Cardiac muscle cell (in vitro differentiated cells and primary cell): ENCODE measurements at places on chromosomes 12 and 14. TPM values are rescaled to one million over a fixed set of nuclear protein-coding genes. Genes with fewer than 3 reads are reported as not detected.

The DDHD1 gene
- polyA plus RNA-seq: 15.2 and 15.3 TPM in 2 replicates

The DTX1 gene
- polyA plus RNA-seq: 0.46 TPM in 1 of 2 replicates, not detected in the other

The ERP27 gene
- not detected in 2 replicates for polyA plus RNA-seq

The PTPRR gene
- polyA plus RNA-seq: not detected in 2 replicates

The MYL2 gene
- polyA plus RNA-seq: 19.8 and 65.0 TPM in 2 replicates

The TMEM179 gene
- polyA plus RNA-seq: 4.7 and 8.6 TPM in 2 replicates

The B4GALNT1 gene
- polyA plus RNA-seq: 0.29 TPM in 1 of 2 replicates, not detected in the other

The CAPZA3 gene
- polyA plus RNA-seq: not detected in 2 replicates

The APOF gene
- polyA plus RNA-seq: not detected in 2 replicates

The SMIM41 gene
- polyA plus RNA-seq: not detected in 2 replicates

The EP400 gene
- polyA plus RNA-seq: 14.6 and 15.8 TPM in 2 replicates

The PROX2 gene
- 0.06 and 0.75 TPM in 2 replicates for polyA plus RNA-seq

The NR2C1 gene
- 38.1 and 61.2 TPM in 2 replicates for polyA plus RNA-seq

The B4GALNT3 gene
- 23.7 and 26.4 TPM in 2 replicates for polyA plus RNA-seq

The FBLN5 gene
- 1.6 and 1.9 TPM in 2 replicates for polyA plus RNA-seq

The AICDA gene
- not detected in 2 replicates for polyA plus RNA-seq

The PZP gene
- polyA plus RNA-seq: 0.33 and 0.62 TPM in 2 replicates

The EGLN3 gene
- 33.1 and 38.3 TPM in 2 replicates for polyA plus RNA-seq

The STRAP gene
- 257 and 261 TPM in 2 replicates for polyA plus RNA-seq

The RPL10L gene
- polyA plus RNA-seq: not detected in 2 replicates

The GLI1 gene
- 0.79 TPM in 1 of 2 replicates, not detected in the other for polyA plus RNA-seq

The SLCO1C1 gene
- 0.37 TPM in 1 of 2 replicates, not detected in the other for polyA plus RNA-seq

The CD4 gene
- 5.2 and 5.9 TPM in 2 replicates for polyA plus RNA-seq

The PTPN21 gene
- polyA plus RNA-seq: 12.0 and 12.2 TPM in 2 replicates

The GUCY2C gene
- polyA plus RNA-seq: 0.05 and 0.07 TPM in 2 replicates

The TPPP2 gene
- polyA plus RNA-seq: 0.39 and 1.9 TPM in 2 replicates

The OTX2 gene
- polyA plus RNA-seq: 0.64 and 0.90 TPM in 2 replicates

The TMX1 gene
- polyA plus RNA-seq: 25.3 and 30.6 TPM in 2 replicates

The C12orf60 gene
- polyA plus RNA-seq: 1.7 and 3.2 TPM in 2 replicates

The DENND5B gene
- polyA plus RNA-seq: 40.4 and 71.6 TPM in 2 replicates

The SDSL gene
- polyA plus RNA-seq: 13.2 and 23.1 TPM in 2 replicates

The ASIC1 gene
- polyA plus RNA-seq: 4.6 and 6.9 TPM in 2 replicates

The AACS gene
- 36.8 and 47.3 TPM in 2 replicates for polyA plus RNA-seq

The RND1 gene
- polyA plus RNA-seq: 3.5 and 7.2 TPM in 2 replicates

The LRIG3 gene
- 8.5 and 14.7 TPM in 2 replicates for polyA plus RNA-seq

The IGF1 gene
- polyA plus RNA-seq: not detected in 2 replicates

The RASSF8 gene
- 25.2 and 28.7 TPM in 2 replicates for polyA plus RNA-seq

The C12orf50 gene
- polyA plus RNA-seq: 0.77 TPM in 1 of 2 replicates, not detected in the other

The NCKAP5L gene
- polyA plus RNA-seq: 32.0 and 38.5 TPM in 2 replicates

The MMP19 gene
- 0.24 and 1.4 TPM in 2 replicates for polyA plus RNA-seq

The CELA1 gene
- not detected in 2 replicates for polyA plus RNA-seq

The SLC6A13 gene
- 0.34 and 3.8 TPM in 2 replicates for polyA plus RNA-seq

The SLC10A1 gene
- polyA plus RNA-seq: not detected in 2 replicates

The RASSF9 gene
- polyA plus RNA-seq: 0.28 and 0.57 TPM in 2 replicates

The KSR2 gene
- polyA plus RNA-seq: 0.02 TPM in 2 replicates

The CEBPE gene
- not detected in 2 replicates for polyA plus RNA-seq

The PLEKHH1 gene
- polyA plus RNA-seq: 15.0 and 18.0 TPM in 2 replicates

The TPH2 gene
- not detected in 2 replicates for polyA plus RNA-seq

The MMAB gene
- 130 and 174 TPM in 2 replicates for polyA plus RNA-seq
